ENCODE measurements at places on chromosomes 3 and 15. TPM values are rescaled to one million over a fixed set of nuclear protein-coding genes. Genes with fewer than 3 reads are reported as not detected.
A peak's percentile ranks its signal among the peaks of the same experiment; 100 is the strongest.

The PLA2G4D gene
- 0.43 TPM for total RNA-seq

GRCh38 chr15:82919231-82919886 is 33.2 kb downstream of the HOMER2 start:
- peaks cover 26% of the 10 kb centered on the region for H3K4me1 ChIP-seq
- H3K36me3 ChIP-seq = no peaks in the 10 kb centered on the region
- peak overlapping the region; percentile 50 for H3K27ac ChIP-seq
- H3K27me3 ChIP-seq = no peaks in the 10 kb centered on the region
- H3K4me3 ChIP-seq = no peak overlapping the region

DNA sequence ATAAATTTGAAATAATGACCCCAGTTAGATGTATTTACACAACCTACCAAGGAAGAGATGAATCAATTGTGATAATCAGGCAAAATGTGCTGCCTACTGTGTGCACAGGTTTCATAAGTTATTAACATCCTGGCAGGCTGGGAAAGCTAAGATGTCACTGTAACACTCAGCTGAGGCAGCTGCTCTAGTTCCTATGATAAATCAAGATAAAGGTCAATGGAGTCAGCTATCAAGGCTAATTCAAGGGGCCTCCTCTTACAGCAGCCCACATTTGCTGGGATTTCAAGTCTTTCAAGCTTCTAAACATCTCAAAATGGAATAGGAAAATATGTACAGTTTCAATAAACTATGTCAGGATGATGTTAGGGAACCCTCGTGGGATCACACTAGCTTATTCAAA is 70.7 kb upstream of the PYGO1 start:
- no peak overlapping the region for H3K4me3 ChIP-seq
- H3K36me3 ChIP-seq = no peaks in the 10 kb centered on the region
- no peak overlapping the region for H3K27ac ChIP-seq

GRCh38 chr3:46719735-46720271 is 2.1 kb upstream of the PRSS50 start:
- peak; percentile 12 for DNase-seq
- no peak overlapping the region for H3K4me3 ChIP-seq

DNA sequence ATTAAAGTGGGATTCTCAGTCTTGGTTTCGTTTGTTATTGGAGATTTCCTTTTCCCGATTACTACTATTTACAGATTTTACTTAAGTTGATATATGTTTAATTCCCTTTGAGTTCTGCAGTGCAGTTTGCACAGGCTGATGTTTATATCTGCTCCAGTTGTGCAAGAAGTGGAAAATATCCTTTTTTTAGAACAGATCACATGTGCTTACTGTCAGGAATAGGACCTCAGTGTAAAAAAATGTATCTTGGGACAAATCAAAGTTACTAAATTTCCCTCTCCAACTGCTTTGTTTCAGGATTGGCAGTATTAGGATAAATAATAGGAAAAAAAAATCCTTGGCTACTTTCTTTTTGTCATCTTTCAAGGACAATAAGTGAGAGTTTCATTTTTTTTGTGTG is 6.9 kb downstream of the MITF start:
- H3K36me3 ChIP-seq = no peaks in the 10 kb centered on the region
- no peak overlapping the region for H3K4me3 ChIP-seq
- no peaks in the 10 kb centered on the region for H3K27me3 ChIP-seq
- no peak for DNase-seq
- H3K4me1 ChIP-seq = peaks cover 27% of the 10 kb centered on the region
- peak overlapping the region; percentile 43 for H3K27ac ChIP-seq

GRCh38 chr3:10550705-10551104 is 45.3 kb upstream of the ATP2B2 start:
- no peak overlapping the region for H3K27ac ChIP-seq
- no peaks in the 10 kb centered on the region for H3K4me1 ChIP-seq
- no peaks in the 10 kb centered on the region for H3K27me3 ChIP-seq
- H3K36me3 ChIP-seq = no peaks in the 10 kb centered on the region
- no peak overlapping the region for H3K4me3 ChIP-seq

- no peaks in the 10 kb centered on the region for H3K27me3 ChIP-seq
- no peak overlapping the region for H3K27ac ChIP-seq
- H3K36me3 ChIP-seq = no peaks in the 10 kb centered on the region
These were observed 20.5 kb upstream of the LRRN1 start for GRCh38 chr3:3778641-3779270.

The EPHB3 gene
- 2.0 TPM for total RNA-seq

DNA sequence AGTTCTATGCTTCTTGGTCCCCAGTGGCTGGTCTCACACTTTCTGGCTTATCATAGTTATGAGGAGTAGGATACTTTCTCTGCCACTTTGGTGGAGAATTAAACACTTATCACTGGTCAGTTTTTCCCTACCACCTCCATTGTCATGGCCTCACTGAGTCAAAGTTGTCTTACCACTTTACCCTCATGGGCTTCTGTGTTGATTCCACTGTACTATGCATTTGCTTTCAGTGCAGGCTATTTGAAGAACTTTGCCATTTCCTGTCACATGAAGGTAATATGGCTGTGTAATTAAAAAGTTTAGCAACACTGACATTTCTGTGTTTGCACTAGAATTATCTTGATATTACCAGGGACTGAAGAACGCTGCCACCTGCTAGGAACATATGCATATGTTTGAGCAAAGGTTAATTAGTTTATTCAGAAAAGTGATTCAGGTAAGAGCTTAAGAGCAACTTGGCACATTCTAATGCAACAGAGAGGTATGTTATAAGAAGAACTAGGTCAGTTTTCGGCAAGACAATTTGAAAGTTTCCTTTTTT is 377.3 kb downstream of the PDCD6IP start:
- H3K27ac ChIP-seq = no peak overlapping the region
- H3K4me1 ChIP-seq = no peaks in the 10 kb centered on the region
- no peaks in the 10 kb centered on the region for H3K36me3 ChIP-seq
- no peak overlapping the region for H3K4me3 ChIP-seq

DNA sequence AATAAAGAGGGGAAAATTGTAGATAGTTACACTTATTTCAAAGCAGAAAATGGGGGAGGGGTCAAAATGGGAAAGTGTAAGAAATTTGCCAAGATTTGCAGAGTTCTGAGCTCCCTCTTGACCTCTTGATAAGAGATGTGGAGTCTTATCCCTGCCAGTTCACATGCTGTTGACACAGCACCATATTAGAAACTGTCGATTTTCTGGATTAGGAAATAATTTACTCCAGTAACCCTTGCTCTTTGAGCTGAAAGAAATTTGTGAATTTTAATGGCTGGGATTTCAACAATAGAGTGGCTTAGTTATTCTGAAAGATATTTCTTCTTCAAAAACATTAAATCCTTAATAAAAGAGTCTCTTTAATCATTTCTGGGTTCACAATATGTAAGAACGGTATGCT is 306.2 kb upstream of the CNTN4 start:
- H3K27me3 ChIP-seq = no peaks in the 10 kb centered on the region
- H3K36me3 ChIP-seq = no peaks in the 10 kb centered on the region
- H3K4me1 ChIP-seq = no peaks in the 10 kb centered on the region
- no peak overlapping the region for H3K4me3 ChIP-seq
- H3K27ac ChIP-seq = no peak overlapping the region
- DNase-seq = no peak

DNA sequence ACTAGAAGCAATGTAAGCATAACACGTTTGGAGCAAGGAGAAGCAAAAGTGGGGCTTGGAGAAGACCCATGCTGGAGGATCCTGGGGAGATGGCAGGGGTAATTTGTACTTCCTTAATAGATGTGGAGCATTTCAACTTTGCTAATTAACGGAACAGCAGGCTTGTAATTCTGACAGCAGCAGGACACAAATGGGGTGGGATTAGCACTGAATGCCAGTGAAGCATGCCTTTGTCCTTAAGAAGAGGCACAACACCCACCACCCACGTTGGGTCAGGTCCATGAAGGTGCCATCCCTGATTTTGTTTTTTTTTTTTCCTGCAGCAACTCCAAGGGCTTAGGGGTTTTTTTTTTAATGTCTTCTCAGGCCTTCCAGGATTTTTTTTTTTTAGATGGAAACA is 231.9 kb upstream of the ROPN1 start:
- H3K4me1 ChIP-seq = no peaks in the 10 kb centered on the region
- H3K36me3 ChIP-seq = no peaks in the 10 kb centered on the region
- H3K27me3 ChIP-seq = no peaks in the 10 kb centered on the region
- DNase-seq = no peak
- H3K4me3 ChIP-seq = no peak overlapping the region

DNA sequence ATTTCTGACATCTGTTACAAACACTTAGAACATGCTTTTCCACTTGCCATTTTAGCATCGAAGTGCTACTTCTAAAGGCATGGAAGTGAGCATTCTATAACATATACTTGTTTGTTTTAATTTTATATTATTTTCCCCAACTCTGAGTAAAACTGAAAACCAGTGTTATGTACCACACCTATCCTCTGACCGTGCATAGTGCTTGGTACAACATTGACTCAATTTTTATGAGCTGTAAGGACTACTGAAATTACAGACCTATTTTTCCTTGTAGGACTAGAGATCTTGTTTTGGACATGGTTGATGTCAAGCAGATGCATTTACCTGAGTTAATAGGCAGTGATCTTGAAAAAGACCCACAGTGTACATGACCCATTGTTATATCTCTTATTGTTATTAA is 51.5 kb upstream of the CCNB2 start:
- no peaks in the 10 kb centered on the region for H3K36me3 ChIP-seq
- H3K4me3 ChIP-seq = no peak overlapping the region
- no peaks in the 10 kb centered on the region for H3K4me1 ChIP-seq
- no peaks in the 10 kb centered on the region for H3K27me3 ChIP-seq
- H3K27ac ChIP-seq = no peak overlapping the region

The SLC12A1 gene
- total RNA-seq = 0.62 TPM

- H3K4me3 ChIP-seq = no peak overlapping the region
- peak; percentile 40 for DNase-seq
- H3K27ac ChIP-seq = no peak overlapping the region
- H3K27me3 ChIP-seq = no peaks in the 10 kb centered on the region
- H3K36me3 ChIP-seq = no peaks in the 10 kb centered on the region
These were observed 67.5 kb upstream of the CORO2B start for GRCh38 chr15:68511073-68511991.

GRCh38 chr3:51998774-51999173 is 3.1 kb upstream of the RPL29 start:
- no peaks in the 10 kb centered on the region for H3K27me3 ChIP-seq
- H3K36me3 ChIP-seq = no peaks in the 10 kb centered on the region
- DNase-seq = no peak
- H3K4me3 ChIP-seq = no peak overlapping the region
- no peak overlapping the region for H3K27ac ChIP-seq

The CHST14 gene
- total RNA-seq = 5.4 TPM

GRCh38 chr3:42790714-42791229 is 13.5 kb downstream of the HIGD1A start:
- H3K27me3 ChIP-seq = no peaks in the 10 kb centered on the region
- DNase-seq = no peak
- H3K36me3 ChIP-seq = no peaks in the 10 kb centered on the region
- H3K4me3 ChIP-seq = no peak overlapping the region
- H3K27ac ChIP-seq = no peak overlapping the region
- H3K4me1 ChIP-seq = no peaks in the 10 kb centered on the region

DNA sequence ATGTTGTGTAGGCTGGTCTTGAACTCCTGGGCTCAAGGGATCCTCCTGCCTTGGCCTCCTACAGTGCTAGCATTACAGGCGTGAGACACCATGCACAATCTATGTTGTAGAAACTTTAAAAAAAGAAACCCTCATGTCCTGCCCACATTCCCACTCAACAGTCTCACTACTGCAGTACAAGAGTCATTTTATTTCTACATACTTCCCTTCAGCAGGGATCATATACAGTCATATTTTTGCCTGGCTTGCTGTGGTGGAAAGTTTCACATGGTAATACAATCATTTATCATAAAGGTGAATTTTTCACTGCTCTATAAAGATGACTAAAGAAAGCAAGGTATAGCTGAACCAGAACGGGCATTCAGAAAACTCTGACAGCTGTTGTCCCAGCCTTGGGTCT is 53.8 kb upstream of the PIK3CB start:
- no peaks in the 10 kb centered on the region for H3K4me1 ChIP-seq
- H3K36me3 ChIP-seq = no peaks in the 10 kb centered on the region

The NANOGP8 gene
- total RNA-seq = 9.6 TPM

DNA sequence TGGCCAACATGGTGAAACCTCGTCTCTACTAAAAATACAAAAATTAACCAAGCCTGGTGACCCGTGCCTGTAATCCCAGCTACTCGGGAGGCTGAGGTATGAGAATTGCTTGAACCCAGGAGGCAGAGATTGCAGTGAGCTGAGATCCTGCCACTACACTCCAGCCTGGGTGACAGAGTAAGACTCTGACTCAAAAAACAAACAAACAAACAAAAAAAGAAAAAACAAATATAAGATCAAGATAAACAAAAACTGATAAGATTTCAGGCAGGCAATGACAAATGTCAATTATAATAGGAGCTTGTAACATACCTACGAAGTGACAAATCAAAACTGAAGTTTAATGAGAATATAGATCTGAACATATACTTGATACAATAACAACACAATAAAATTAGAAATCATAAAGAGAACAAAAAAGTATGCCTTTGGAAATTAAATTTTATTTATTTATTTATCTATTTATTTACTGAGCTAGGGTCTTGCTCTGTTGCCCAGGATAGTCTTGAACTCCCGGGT is 70.4 kb downstream of the FAIM start:
- no peaks in the 10 kb centered on the region for H3K4me1 ChIP-seq
- no peak overlapping the region for H3K4me3 ChIP-seq
- no peak for DNase-seq
- H3K27me3 ChIP-seq = no peaks in the 10 kb centered on the region
- H3K27ac ChIP-seq = no peak overlapping the region
- no peaks in the 10 kb centered on the region for H3K36me3 ChIP-seq

The GOLGA8S gene
- total RNA-seq = 33.9 TPM

- H3K4me3 ChIP-seq = no peak overlapping the region
- no peaks in the 10 kb centered on the region for H3K27me3 ChIP-seq
- no peaks in the 10 kb centered on the region for H3K36me3 ChIP-seq
- peak overlapping the region; percentile 31 for H3K27ac ChIP-seq
These were observed 12.4 kb downstream of the PCCB start for GRCh38 chr3:136262559-136262958.

- no peak overlapping the region for H3K27ac ChIP-seq
- H3K4me3 ChIP-seq = no peak overlapping the region
- no peaks in the 10 kb centered on the region for H3K27me3 ChIP-seq
- H3K36me3 ChIP-seq = no peaks in the 10 kb centered on the region
- DNase-seq = no peak
These were observed 18.9 kb downstream of the PIF1 start for GRCh38 chr15:64806509-64806908.

DNA sequence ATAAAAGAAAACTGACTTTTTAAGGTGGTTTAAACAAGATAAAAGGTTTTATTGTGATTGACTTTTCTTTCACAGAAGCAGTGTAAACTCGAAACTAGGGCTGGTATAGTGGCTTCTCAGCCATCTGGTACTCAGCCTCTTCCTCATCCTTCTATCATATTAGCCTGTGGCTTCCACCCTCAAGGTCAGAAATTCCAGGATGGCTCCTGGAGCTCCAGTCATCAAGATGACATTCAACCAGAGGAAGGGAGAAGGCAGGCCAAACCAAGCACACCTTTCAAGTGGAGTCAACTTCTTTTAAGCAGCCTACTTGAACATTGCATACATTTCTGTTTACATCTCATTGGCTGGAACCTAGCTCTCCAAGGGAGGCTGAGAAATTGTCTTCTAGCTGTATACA is 1.3 kb upstream of the MESD start:
- no peak overlapping the region for H3K4me3 ChIP-seq
- H3K36me3 ChIP-seq = no peaks in the 10 kb centered on the region

All from testis (tissue), 5 donors.